ENCODE measurements at places on chromosomes 1 and 21. TPM values are rescaled to one million over a fixed set of nuclear protein-coding genes. Genes with fewer than 3 reads are reported as not detected.

GRCh38 chr1:203512517-203512847, 18.5 kb downstream of the OPTC start:
- no peak for DNase-seq

Gene CXADR
- total RNA-seq, result 22.6 TPM

Gene SPATA21
- not detected for total RNA-seq

DNA sequence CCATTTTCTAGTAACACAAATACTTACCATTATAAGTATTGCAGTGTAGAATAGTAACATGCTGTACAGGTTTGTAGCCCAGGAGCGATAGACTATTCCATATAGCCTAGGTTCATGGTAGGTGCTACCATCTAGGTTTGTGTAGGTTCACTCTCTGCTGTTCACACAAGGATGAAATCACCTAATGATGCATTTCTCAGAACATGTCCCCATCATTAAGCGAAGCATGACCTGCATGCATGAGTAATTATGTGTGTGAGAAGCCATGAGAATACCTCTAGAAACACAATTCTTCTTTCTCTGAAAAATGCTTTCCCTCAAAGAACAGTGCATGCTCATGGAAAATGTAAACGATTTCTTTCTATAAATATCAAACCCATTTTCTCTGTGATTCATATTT, 69.3 kb downstream of the NR5A2 start:
- DNase-seq, result no peak

Gene LMNA
- total RNA-seq, result 336 TPM

- no peak for DNase-seq
Measured at GRCh38 chr21:29238053-29238966, 60.4 kb upstream of the BACH1 start.

- DNase-seq, result no peak
Measured at GRCh38 chr21:9758888-9759287, 762.5 kb upstream of the TPTE start.

- no peak for DNase-seq
Measured at GRCh38 chr21:46237474-46237873, 8.9 kb upstream of the LSS start.

DNA sequence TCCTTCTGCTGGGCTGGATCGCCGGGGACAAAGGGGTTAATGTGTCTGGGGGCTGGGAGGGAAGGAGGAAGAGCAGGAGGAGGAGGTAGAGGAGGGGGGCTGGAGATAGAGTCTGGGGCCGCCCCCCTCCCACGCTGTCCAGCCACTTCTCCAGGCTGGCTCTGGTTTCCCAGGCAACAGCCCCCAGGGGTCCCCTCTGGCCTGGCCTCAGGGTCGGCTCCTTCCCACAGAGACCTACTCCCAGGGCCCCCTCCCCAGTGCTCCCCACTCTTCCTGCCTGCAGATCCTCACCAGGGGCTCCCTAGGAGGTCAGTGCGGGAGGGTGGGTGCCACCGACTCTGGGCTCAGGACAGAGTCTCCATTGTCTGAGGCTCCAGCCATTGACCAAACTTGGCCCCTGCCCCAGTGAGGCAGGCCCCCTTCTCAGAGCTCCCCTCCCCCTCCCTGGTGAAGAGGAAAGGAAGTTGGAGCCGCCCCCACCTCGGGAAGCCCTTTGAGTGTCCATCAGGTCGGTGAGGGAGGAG, 34.1 kb downstream of the ARHGEF10L start:
- DNase-seq, result no peak

GRCh38 chr1:11873395-11874257, 14.9 kb upstream of the NPPB start:
- DNase-seq, result no peak

DNA sequence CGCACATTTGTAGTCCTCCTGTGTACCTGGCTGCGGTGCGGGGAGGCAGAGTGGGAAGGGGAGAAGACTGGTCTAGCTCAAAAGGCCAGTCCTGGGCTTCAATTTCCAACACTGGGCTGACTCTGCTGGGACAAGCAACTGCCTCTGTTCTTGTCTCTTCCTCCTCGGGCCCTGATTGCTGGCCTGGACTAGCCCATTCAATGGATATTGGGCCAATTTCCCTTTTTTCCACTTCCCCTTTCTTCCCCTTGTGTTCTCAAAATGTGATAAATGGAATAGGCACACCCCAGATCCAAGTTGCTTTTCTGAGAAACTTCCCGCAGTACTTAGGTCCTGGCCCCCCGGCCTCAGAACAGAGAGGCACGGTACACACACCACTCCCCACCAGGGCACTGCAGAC, 48.2 kb downstream of the SPSB1 start:
- DNase-seq, result no peak

- no peak for DNase-seq
Measured at GRCh38 chr1:159122005-159122621, 45.5 kb upstream of the AIM2 start.

- no peak for DNase-seq
Measured at GRCh38 chr1:108096089-108096488, 104.1 kb downstream of the SLC25A24 start.

Gene CHIA
- not detected for total RNA-seq

GRCh38 chr1:233327651-233328141, at the start of gene MAP3K21:
MAP3K21 (plus strand) TSS chr1:233327724; CDS start chr1:233328029, 305 bp downstream.
- DNase-seq, result no peak

GRCh38 chr1:212055333-212055732, 19.8 kb downstream of the DTL start:
- no peak for DNase-seq

Gene RAB7B
- not detected for total RNA-seq

- DNase-seq, result no peak
Measured at GRCh38 chr1:150473659-150474058, 13.6 kb upstream of the TARS2 start.

DNA sequence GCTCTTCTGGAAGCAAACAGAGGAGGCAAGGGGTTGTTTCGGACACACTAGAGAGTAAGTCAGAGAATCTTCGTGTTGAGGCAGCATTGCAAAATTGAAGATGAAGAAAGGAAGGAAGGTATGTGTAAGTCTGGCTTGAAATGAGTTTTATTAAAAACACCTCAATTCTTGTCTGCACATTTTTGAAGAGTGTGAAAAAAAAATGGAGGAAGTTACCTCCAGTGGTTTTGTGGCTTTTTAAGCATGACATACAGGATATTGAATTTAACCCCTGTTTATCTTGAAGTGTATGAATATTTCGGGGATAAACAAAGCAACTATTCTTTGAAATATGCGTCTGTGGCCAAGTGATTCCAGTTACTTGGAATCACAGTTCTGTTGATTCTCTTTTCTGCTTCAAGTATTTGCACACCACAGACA, 203.2 kb upstream of the SGIP1 start:
- DNase-seq, result no peak

- DNase-seq, result no peak
Measured at GRCh38 chr1:201381130-201381529, 3.6 kb upstream of the TNNT2 start.

- no peak for DNase-seq
Measured at GRCh38 chr1:245582026-245582425, 427.2 kb downstream of the KIF26B start.

DNA sequence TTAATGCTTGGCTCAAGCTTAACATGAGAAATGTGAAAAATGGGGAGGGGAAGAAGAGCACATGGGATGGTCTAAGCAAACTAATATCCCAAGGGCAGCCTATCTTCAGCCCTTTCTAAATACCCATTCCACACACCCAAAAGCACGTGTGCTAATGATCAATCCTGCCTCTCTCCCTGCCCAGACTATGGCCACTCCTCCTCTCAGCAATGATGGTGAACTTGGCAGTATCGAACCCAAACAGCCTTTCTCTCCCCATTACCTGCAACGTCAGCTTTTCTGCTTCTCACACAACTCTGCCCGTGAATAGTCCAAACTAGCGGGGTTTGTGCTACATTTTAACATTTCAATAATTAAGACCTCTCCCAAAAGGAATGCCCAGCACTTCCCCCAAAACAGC, 41.6 kb downstream of the SSBP3 start:
- DNase-seq, result no peak

Gene AUNIP
- 8.8 TPM for total RNA-seq

Gene BRINP3
- total RNA-seq, result 0.25 TPM

Gene C1orf116
- total RNA-seq, result not detected

- DNase-seq, result peak; percentile 56
Measured at GRCh38 chr21:34544032-34544496, 32.1 kb upstream of the KCNE1 start.

- peak; percentile 18 for DNase-seq
Measured at GRCh38 chr1:50271968-50272578, 151.2 kb downstream of the DMRTA2 start.

Gene IL22RA1
- total RNA-seq, result 1.6 TPM

- DNase-seq, result no peak
Measured at GRCh38 chr1:241276391-241276790, 80.6 kb downstream of the RGS7 start.

DNA sequence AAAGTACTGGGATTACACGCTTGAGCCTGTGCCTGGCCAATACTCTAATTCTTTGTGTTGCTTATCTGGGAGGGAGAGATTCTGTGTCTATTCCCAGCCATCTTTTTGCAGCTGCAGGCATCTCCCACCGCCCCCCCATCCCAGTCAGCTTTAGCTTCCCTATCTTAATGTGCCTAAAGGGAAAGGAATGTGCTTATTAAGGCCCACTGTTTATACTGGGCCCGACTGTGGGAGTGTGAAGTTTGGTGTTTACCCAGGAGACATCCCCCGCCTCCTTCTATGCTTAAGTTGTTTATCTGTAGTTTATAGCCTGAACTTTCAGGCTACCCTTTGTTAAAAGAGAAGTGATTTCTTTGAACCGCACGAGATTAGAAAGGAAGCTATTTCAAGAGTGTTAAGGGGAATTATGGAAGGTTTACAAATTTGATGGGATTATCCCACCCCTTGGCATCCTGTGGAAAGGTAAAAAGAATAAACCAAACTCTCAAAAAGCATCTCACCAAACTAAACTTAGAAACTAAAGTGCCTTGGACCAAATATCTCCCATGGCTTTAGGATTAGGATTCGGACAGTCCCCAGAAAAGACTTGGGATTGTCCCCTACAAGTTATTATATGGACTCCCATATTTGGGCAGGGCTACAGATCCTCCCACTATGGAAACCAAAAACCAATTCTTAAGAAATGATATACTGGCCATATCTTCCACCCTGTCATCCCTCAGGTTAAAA, 25.5 kb upstream of the ZNF496 start:
- no peak for DNase-seq

Gene SELENBP1
- total RNA-seq, result 28.9 TPM

DNA sequence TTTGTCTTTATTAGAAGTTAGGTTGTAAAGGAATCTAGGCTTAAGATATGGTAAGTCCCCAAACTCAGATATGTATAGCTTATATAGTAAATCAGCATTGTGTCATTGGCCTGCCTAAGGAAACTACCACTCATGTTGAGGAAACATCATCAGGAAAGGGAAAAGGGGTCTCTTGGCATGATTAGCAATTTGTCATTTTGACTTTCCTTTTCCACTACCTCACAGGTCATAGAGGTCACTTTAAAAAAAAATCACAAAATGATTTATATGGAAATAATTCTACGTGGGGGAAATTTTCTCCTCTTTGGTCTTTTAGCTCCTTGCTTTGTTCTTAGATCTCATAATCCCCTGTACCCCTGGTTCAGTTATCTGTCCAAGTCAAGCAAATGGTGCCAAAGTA, 213.5 kb downstream of the RPS6KC1 start:
- no peak for DNase-seq

GRCh38 chr1:45654540-45655280, 30.9 kb upstream of the CCDC17 start:
- no peak for DNase-seq

DNA sequence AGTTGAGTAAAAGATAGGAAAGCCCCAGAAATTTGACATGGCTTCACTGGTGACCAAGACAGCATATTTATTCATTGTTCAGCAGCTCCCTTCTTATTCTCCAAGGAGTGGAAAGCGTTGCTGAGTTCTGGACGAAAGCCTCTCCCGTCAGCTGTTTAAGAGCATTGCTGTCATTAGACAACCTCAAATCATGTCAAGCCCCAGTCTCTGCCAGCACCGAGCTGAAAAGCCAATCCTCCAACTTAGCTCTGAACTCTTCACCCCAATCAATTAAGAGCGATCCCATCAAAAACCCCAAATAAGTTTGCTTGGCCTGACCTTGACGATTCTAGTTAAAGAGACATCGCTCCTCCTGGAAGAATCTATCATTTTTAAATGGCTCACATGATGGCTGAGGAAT, 110.8 kb downstream of the PLPP3 start:
- DNase-seq, result no peak

GRCh38 chr21:40250514-40251294, 383.5 kb downstream of the PCP4 start:
- DNase-seq, result no peak

GRCh38 chr1:56227886-56228285, 351.5 kb downstream of the PLPP3 start:
- DNase-seq, result no peak

Gene RUNX1
- total RNA-seq, result 10.6 TPM

DNA sequence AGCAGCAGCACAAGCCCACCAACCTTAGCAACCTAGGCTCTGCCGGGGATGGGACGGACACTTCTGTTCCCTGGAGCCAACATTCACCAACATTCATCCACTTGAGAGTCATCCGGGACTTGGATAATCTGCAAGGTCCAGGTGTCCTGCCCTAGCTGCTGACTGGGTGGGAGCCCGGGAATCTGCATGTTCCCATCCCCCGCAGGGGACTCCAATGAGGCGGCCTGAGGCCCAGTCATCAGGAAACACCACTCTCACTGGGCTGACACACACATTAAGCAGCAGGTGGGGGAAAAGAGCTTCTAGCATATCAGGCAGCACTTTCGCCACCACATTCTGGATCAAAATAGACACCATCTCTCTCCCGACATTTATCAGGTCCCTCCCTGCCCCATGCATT, 38.4 kb upstream of the CCSAP start:
- DNase-seq, result no peak

DNA sequence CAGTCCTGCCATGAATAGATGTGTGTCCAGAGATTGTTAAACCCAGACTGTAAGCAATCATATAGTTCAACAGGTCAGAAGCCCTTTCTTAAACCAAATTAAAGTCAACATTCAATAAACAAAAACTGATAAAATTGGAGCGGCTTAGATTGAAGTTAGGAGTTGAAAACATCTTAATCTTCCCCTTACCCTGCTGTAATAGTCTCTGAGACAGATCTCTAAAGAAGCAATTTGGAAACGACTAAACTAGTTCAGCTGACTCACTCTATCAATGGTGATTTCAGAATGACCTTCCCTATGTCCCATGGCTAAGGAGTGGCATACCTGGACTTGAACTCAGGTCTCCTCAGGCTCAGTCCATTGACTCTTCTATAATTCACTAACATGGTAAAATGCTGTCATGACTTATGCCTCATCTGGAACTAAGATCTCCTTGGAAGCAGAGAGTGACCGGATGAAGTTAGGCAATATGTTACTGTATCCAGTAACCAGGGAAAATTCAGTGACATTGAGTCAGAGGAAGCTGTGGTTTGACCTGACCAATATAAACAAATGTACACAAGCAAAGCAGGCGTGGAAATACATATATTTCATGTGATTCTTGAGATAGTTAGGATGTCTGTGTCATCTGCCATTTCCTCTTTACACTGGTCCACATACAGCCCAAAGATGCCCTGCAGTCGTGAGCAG, 30.1 kb downstream of the SGIP1 start:
- peak; percentile 97 for DNase-seq

DNA sequence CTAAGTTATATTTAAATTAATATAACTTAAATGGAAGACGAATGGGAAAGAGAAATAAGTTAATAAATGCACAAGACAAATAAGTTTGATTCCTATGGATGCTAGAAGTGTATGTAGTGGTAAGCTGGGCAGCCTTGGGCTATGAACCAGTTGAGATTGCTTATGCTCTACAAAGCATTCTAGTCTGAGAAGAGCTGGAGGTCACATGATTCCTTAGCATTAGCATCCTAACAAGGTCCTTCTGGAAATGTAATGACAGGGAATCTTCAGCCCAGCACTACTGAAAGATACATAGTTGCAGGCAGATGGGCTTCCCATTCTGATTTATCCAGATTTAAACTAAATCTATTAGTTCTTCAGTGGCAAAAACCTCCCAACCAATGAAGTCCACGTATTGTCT, 102.3 kb upstream of the ESRRG start:
- DNase-seq, result no peak

Gene SERPINC1
- total RNA-seq, result not detected
